ENCODE measurements at places on chromosomes 1 and 21.

- no peak for DNase-seq
These were observed 33.8 kb downstream of the PEX14 start for GRCh38 chr1:10508511-10508951.

- DNase-seq, result no peak
These were observed 3.2 kb upstream of the ZBTB21 start for GRCh38 chr21:42013376-42013775.

DNA sequence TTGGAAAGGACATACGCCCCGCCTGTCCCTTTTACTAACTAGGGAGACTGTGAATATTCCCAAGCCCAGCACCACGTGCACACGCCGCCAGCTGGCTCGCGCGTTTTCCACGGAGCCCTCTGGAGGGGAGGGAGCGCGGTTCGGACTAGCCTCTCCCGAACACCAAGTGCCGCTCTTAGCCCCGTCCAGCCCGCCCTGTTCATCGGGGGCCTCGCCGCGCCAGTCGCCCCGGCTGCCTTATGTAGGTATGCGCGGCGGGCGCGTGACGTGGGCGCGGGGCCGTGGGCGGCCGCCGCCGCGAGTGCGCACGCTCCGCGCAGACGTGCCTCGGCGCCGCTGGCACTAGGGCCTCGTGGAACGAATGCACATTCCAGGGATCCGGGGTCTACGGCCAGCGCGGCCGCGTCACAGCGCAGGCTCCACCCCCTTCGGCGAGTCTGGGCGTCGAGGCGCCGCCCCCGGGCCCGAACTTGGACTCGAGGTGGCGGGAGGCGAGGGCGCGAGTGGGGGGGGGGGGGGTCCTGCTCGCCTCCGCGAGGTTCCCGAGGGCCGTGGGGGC, 767 bp upstream of the IRF2BP2 start:
- DNase-seq, result peak; percentile 89

DNA sequence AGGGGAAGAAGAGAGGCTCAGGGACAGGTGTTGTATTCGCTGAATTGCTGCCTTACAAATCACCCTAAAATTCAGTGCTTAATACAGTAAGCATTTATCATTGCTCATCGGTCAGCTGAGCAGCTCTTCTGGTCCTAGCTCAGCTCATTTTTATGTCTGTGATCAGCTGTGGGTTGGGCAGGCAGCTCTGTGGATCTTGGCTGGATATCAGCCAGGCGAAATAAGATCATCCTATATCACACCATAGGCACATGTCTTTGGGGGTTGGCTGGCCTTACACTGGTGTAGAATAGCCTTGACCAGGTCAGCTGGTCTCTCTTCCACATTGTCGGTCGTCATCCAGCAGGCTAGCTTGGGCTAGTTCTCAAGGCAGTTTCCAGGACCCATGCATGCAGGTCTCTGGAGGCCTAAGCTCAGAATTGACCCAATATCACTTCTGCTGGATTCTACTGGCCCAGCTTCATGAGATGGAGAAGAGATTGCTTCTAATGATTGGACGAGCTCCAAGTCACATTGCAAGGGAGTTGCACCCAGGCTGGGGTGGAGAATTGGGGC, 448.6 kb downstream of the KIF26B start:
- no peak for DNase-seq

DNA sequence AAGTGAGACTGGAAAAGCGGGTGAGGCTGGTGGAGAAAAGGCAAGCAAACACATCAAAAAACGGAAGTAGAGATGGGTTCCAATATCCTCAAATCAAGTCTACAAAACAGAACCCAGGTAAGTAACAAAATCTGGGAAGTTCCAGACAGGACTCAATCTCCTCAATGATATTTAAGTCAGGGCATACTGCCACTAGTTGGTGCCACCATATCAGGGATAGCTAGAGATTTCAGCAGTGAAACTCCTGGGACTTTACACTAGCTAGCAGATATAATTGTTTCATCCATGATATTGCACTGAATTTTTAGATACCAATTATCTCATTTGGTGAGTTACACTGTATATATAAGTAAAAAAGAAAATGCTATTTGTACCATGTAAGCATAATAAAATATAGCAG, 52.0 kb downstream of the EYA3 start:
- DNase-seq, result no peak

DNA sequence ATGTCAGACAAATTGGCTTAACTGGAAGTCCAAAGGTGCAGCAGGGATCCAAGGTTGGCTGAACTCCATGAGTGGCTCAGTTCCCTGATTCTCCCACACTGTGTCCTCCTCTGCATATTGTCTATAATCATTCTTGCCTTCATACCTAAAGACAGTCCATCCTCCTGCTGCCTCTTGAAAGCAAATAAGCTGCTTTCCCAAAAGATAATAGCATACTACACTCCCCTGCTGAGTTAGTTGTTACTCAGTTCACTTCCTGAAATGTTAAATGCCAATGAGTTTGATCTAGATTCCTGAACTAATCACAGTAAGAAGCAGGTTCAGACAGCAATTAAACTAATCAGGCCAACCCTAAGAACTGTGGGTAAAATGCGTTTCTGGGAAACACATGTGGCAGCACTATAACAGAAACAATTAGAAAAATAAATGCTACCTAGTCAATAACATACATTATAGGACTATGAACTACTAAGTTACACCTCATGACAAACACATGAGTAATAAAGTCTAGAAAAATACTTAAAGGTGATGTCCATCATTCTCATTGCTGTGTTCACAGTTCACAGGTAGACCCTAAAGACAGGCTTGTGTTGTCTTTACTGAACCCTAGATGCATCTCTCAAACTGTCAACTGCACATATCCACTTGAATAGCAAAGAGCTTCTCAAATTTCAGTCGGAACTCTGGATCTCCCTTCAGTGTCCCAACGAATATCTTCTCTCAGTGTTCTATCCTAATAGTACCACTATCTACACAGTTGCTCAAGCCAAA, 50.8 kb upstream of the BOLA1 start:
- no peak for DNase-seq

DNA sequence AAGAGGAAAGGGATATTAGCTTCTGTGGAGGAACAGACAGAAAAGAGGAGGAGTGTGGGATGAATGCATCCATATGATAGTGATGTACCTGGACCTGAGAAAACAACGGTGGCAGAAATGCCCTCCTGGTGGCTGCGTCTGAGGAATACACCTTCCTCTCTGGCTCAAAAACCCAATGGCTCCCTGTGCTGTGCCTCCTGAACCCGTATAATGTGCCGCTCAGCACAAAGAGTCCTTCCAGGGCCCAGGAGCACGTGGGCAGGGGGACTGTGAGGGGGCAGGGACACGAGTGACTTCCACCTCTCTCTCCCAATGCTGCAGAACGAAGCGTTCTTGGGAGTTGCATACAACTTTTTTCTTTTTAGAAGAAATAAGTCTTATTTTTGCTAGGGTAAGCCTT, 31.2 kb downstream of the IRF2BP2 start:
- no peak for DNase-seq

DNA sequence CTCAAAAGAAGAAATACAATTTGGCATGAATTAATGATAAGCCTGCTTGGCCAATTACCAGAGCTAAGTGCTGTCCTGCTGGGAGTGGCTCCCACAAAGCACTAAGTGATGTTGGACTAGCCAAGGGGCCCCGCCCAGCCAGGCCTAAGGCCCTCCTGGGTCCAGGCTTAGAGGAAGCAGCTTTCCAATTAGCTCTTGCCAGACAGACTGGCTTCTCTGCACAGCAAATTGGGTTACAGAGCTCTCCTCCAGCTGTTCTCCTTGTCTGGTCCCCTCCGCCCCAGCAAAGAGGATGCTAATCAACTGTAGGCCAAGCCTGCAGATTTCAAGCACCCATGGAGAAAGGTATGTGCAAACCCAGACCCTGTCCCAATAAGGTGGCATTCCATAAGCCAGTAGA, 151.9 kb downstream of the DMRTA2 start:
- DNase-seq, result no peak

DNA sequence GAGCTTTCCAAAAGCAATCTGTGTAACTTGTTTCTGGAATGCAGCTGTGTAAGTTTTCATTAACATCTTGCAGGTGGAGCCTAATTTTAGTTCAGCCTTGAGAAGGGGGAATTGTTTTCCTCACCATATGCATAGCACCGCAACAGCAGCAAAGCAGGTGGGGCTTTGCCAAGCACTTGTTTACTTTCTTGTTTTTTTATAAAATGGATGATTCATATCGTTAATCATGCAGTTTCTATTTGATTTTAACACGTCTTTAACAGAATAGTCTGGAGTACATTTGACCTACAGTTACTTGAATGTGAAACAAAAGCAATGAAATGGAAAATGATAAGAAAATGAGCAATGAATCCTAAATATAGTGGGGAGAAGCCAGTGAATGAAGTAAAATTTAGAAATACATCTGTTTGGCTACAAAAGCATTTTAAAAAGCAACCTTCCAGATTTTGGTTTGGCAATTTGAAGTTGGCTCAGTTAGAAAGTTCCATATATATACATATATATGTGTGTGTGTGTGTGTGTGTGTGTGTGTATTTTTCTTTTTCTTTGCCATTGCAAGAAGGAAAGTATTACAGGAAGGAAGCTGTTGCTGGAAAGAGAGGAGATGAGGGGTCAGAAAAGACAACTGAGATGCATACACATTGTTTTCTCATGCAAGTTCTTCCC, 119.0 kb upstream of the ADGRL2 start:
- DNase-seq, result no peak

DNA sequence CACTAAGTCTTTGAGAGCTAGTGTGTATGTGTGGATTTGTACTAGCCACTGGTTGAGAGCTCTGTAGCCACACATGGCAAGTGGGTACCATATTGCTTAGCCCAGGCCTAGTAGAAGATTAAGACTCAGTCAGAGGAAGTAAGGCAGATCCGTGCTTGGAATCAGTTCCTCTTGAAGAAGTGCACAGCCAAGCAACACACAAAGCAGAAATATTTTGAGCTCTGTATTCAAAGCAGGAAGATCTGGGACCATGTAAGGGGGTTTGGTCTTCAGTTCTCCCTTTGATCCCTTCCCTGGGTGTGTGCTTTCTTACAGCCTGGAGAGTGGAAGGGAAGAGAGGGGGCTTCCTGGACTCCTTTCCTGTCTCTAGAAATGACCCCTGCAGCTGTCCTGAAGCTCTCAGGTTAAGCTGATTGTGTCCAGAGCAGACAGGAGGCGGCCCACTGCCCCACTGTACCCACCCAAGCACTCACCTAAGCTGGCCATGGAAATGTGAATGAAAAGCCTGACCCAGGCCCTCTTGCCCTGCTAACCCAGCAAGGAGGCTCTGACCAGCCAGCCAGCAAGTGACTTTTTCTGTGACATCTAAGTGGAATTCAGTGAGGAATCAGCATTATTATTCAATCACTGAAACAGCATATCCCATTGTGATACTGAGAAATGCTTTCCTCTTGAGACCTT, 3.6 kb downstream of the ETS2 start:
- DNase-seq, result no peak

GRCh38 chr1:152141971-152142584, 16.9 kb downstream of the RPTN start:
- DNase-seq, result no peak

DNA sequence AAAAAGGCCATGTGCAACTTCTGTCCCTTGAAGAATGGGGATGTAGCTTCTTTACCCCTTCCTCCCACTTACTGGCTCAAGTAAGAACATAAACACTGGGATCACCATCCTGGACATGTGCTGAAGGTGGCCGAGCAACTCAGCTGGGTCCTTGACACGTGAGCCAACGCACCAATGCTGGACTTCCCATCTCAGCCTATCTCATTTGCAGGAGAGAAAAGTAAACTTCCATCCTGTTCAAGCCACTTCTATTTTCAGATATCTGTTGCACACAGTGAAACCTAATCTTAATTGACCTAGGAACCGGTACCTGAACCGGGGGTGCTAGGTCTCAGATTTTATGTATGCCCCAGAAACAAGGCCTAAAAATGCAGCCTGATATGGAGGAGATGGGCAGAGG, 75.3 kb downstream of the HLCS start:
- DNase-seq, result no peak

DNA sequence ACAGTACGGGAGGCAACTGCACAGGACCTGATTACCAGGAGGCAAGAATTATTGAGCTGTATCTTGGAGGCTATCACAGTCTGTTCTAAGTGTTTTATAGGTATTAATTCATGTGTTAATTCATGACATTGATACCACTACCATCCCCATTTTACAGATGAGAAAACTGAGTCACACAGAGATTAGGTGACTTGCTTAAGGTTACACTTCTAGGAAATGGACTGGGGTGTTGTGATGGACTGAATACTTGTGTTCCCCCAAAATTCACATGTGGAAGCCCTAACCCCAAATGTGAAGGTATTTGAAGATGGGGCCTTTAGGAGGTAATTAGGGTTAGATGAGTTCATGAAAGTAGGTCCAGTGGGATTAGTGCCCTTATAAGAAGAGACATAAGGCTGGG, 10.1 kb upstream of the TRIM63 start:
- DNase-seq, result no peak

DNA sequence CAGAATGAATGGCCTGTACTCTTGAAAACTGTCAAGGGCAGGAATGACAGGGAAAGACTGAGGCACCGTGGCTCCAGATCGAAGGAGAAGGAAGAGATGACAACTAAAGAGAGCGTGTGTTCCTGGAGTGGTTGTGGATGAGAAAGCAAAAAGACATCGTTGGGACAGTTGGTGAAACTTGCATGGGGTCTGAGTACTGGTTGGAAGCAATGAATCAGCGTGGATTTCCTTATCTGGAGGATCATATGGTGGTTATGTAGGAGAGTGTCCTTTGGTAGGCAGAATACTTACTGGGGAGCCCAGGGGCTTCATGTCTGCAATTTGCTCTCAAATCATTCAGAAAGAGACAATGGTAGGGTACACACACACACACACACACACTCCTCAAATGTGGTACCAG, 13.9 kb downstream of the LEMD1 start:
- DNase-seq, result no peak

DNA sequence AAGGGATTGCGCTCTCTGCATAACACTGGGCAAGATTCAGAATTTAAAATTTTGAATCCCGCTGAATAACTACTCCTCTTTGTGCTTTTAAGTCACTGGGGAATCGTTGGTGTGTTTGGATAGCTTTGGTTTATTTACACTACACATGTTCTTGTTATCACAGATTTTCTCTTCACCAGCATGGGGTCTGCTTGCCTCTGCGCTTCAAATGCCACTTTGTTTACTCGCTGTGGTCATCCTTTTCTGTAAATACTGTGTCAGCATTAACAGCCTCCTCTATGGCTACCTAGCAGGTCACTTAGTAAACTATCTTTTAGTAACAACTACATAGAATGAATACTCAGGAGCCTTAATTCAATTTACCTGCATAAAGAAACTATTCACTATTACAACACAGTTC, 14.4 kb upstream of the KCNH1 start:
- no peak for DNase-seq

GRCh38 chr1:119451158-119451557, 36.2 kb downstream of the HSD3B2 start:
- no peak for DNase-seq

- peak; percentile 25 for DNase-seq
These were observed 23.1 kb upstream of the PTAFR start for GRCh38 chr1:28199328-28200233.

- no peak for DNase-seq
These were observed 2.1 kb downstream of the C8B start for GRCh38 chr1:56963667-56964066.

- DNase-seq, result no peak
These were observed 12.1 kb upstream of the ADAMTSL4 start for GRCh38 chr1:150536836-150537731.

GRCh38 chr1:88228114-88228513, 456.0 kb upstream of the PKN2 start:
- no peak for DNase-seq

GRCh38 chr1:88984569-88984968, 7.9 kb downstream of the KYAT3 start:
- DNase-seq, result no peak

All from stimulated activated CD4-positive, alpha-beta T cell treated with anti-CD3 and anti-CD28 coated beads, Interleukin-4, amount 100 ng/mL, for 1 hour (primary cell).